ENCODE measurements at places on chromosomes 13 and 19. TPM values are rescaled to one million over a fixed set of nuclear protein-coding genes. Genes with fewer than 3 reads are reported as not detected.
A peak's percentile ranks its signal among the peaks of the same experiment; 100 is the strongest.

The GPR12 gene
- total RNA-seq, result not detected

DNA sequence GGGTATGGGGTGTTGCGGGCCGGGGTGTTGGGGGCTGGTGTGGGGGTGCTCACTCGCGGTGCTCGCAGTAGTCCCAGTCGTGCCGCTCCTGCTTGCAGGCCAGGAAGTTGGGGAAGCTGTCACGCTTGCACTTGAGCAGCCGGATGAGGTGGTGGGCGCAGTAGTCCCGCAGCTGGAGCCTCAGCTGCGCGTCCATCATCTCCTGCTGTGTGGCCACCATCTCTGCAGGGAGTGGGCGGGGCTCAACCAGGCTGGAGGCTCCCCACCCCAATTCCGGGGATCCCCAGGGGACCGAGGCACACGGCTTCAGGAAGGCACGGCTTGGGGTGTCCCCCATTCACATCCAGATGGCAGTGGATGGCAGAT, 5.2 kb downstream of the NDUFB7 start:
- DNase-seq, result no peak

GRCh38 chr13:44237881-44238421, 135.7 kb upstream of the SERP2 start:
- no peak for DNase-seq

- no peak for DNase-seq
These were observed 94.2 kb downstream of the WDFY2 start for GRCh38 chr13:51678420-51678819.

- DNase-seq, result peak; percentile 91
These were observed 719 bp downstream of the SUGP2 start for GRCh38 chr19:19032420-19033175.

Data from neural progenitor cell (in vitro differentiated cells).